ENCODE measurements at places on chromosomes 4 and X.

- no peaks in the 10 kb centered on the region for H3K27me3 ChIP-seq
- no peak overlapping the region for H3K4me3 ChIP-seq
- no peaks in the 10 kb centered on the region for H3K36me3 ChIP-seq
- no peaks in the 10 kb centered on the region for H3K4me1 ChIP-seq
- no peak overlapping the region for H3K27ac ChIP-seq
These were observed 4.9 kb downstream of the TASL start for GRCh38 chrX:30572678-30573077.

DNA sequence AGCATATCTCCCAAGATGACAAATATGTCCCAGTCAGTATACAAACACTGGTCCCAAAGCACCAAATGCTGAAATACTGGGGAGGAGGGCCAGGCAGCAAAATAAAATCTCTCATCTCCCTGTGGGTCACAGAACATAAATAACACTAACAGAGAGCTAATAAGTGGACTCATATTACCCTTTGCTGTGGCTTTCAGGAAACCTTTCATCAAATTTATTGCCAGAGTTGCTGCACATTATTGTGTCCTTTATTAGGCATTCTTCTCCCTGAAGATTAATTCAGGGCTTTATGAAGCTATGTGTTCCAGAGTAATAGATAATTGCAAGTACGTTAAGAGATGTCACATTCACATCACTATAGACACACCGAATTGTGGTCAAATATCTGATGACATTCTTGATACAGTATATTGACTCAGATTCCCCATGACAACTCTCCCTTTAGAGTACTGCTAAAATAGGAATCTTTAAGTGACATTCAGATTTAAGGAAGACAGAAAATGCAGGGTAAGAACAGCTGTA lies 124.1 kb upstream of the PRR32 start:
- H3K4me1 ChIP-seq: no peaks in the 10 kb centered on the region
- no peaks in the 10 kb centered on the region for H3K27me3 ChIP-seq
- H3K36me3 ChIP-seq: no peaks in the 10 kb centered on the region
- no peak overlapping the region for H3K27ac ChIP-seq
- no peak for DNase-seq

DNA sequence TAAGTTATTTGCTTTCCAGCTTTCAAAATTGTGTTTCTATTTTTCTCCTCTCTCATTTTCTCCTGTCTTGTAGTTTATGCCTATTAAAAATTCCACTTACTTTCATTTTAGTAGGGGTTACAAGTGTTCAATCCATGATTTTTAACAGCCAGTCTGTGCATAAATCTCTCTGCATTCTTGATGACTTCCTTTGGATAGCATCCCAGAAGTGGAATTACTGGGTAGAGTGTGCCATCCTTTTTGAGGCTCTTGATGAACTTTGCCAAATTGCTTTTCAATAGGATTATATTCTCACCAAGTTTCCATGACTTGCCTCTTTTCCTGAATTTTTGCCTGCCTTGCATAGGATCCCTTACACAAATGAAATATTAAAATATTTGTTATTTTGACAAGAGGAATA lies 58.5 kb downstream of the DIPK2B start:
- no peak for DNase-seq
- no peak overlapping the region for H3K27ac ChIP-seq
- H3K4me1 ChIP-seq: no peaks in the 10 kb centered on the region
- H3K27me3 ChIP-seq: no peaks in the 10 kb centered on the region
- no peak overlapping the region for H3K4me3 ChIP-seq
- no peaks in the 10 kb centered on the region for H3K36me3 ChIP-seq

GRCh38 chr4:47858006-47858405 lies 20.1 kb upstream of the CORIN start:
- no peak overlapping the region for H3K4me3 ChIP-seq
- no peaks in the 10 kb centered on the region for H3K27me3 ChIP-seq

DNA sequence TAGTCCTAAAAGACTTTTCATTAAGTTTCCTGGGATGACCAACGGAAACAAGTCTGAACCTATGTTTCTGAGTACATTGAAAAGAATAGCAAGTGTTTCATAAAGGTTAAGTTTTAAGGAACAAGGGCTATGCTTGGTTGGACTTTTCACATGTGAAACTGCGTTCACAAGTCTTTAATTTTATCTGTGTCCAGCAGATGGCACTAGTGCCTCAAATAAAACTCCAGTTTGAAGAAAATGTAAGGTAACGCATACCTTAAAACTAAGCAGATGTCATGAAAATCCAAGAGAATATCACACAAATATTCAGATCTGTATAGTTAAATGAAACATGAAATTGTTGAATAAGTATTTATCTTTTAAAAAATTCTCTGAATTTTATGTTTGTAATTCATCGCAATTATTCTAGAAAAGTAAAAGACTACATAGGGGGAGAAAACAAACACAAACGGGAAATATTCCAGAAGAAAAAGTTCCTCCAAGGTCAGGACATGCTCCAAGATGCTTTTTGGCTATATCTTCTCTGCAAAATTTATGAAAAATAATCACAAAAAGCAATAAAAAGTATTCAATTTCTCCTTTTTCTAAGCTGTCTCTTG lies 89.6 kb upstream of the MAD2L1 start:
- H3K4me3 ChIP-seq: no peak overlapping the region
- H3K4me1 ChIP-seq: no peaks in the 10 kb centered on the region
- H3K27me3 ChIP-seq: no peaks in the 10 kb centered on the region
- H3K36me3 ChIP-seq: no peaks in the 10 kb centered on the region
- H3K27ac ChIP-seq: no peak overlapping the region
- no peak for DNase-seq
